ENCODE measurements at places on chromosomes 7 and 10.

- DNase-seq = no peak
Observed at GRCh38 chr7:75049817-75050216, 23.8 kb downstream of the RCC1L start.

DNA sequence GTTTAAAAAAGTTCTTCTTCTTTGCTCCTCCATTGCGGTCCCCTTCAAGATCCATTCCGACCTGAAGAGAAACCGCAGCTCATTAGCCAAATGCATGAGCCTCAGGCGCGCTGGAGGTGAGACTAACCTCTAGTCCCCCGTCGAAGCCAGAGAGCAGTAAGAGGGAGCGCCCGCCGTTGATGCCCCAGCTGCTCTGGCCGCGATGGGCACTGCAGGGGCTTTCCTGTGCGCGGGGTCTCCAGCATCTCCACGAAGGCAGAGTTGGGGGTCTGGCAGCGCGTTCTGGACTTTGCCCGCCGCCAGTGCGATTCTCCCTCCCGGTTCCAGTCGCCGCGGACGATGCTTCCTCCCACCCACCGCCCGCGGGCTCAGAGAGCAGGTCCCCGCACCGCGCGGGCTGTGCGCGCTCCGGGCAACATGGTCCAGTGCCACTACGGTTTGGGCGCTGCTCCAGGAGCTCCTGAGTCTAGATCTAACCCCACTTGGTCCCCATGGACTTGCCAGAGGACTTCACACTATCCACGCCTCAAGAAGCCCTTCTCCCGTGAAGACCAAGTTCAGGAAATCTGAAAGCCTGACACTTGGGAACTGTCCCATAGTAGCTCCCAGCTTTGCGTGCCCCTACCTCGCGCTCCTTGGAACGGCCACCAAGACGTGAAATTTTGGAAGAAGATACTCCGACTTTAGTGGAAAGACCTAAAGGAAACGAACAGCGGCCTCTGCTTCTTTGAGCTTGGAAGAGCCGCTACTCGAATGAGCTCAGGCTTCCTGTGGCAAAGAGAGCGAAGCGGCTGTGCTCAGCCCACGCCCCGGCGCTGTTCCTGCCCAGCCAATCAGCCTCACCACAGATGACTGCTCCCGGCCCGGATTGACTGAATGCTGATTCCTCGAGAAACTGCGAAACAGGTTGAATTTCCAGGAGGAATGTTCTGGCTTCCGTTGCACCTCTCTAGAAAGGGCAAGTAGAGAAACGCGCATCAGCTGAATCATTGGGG, at the start of gene ABCB1:
Gene ABCB1, minus strand, starts transcription at position 755 of the 995 bp plus-strand sequence. Its CDS starts 700 bp downstream, at position 55.
- DNase-seq = no peak

DNA sequence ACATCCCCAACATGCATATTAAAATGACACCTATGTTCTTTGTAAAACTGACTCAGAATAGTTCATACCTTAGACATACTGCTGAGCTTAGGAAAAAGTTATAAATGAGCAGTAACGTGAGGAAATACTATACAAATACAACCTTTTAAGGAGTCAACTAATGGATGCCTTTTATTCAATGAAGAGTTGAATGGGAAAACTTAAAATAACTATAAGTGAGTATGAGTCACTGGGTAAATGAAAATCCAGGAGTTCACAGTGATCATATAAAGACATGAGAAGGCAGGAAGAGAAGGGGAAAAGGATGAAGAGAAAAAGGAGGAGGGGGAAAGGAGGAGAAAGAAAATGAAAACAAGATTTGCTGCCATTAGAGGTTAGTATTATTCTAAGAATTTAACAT, 157.8 kb upstream of the PCDH15 start:
- no peak for DNase-seq

DNA sequence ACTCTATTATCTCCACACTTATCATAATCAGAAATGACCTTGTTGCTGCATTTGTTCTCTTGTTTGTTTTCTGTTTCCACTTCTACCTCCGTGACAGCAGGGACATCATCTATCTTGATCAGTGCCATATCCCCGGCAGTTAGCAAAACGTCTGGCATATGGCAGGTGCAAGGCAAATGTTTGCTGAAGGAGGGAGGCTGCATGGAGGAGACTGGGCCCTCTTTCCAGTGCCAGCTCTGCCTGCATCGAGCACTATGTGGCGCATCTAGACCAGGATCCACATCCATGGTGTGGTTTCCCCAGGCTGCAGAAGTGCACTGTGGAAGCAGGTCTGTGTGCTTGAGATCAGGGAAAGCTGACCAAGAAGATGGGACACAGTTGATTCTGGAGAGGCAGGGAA, 181.2 kb downstream of the KCNMA1 start:
- DNase-seq = no peak

- no peak for DNase-seq
Observed at GRCh38 chr7:69426705-69427104, 171.6 kb upstream of the AUTS2 start.

GRCh38 chr7:12690041-12690878, 2.8 kb downstream of the ARL4A start:
- DNase-seq = no peak

DNA sequence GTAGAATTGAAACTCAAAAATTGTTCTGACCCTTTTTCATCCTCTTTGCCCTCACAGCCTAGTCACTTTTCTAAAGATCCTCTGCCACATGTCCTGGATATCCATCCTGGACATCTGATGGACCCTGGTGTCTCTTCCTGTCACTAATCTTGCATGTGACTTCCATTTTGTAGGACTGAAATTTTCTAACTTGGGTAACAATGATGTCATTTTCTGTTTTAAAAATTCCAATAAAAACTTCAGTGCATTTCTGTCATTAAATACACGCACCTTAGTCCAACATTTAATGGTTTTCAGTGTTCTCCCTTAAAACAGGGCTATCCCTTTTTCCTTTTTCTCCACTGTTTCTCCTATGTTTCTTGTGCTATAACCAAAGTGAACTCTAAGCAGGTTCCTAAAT, 684.9 kb upstream of the ANKRD30A start:
- DNase-seq = no peak

- no peak for DNase-seq
Observed at GRCh38 chr7:84228526-84228925, 33.9 kb upstream of the SEMA3A start.

GRCh38 chr10:51747216-51747615, 47.8 kb upstream of the CSTF2T start:
- no peak for DNase-seq

- no peak for DNase-seq
Observed at GRCh38 chr10:76787746-76788451, 849.7 kb downstream of the KCNMA1 start.

DNA sequence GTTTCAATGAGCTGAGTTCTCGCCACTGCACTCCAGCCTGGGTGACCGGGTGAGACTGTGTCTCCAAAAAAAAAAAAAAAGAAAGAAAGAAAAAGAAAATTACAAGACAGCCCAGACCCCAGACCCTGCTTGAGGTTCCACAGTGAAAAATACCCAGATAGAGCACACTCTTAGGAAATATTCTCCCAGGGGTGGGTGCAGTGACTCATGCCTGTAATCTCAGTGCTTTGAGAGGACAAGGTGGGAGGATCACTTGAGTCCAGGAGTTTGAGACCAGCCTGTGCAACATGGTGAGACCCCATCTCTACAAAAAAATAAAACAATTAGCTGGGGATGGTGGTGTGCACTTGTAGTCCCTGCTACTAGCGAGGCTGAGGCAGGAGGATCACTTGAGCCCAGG, 41.1 kb upstream of the GTF2IRD1 start:
- DNase-seq = no peak

DNA sequence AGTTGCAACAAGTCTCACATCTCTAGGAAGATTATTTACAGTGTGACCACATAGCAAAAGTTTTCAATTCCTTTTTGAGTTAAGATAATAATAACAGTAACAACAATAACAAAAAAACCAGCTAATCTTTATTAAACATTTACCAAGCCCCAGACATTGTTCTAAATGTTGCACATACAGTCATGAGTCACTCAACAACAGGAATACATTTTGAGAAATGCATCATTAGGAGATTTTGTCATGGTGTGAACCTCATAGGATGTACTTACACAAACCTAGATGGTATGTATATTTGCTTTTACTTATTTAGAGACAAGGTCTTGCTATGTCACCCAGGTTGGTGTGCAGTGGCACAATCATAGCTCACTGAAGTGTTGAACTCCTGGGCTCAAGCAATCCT, 52.0 kb downstream of the SPAM1 start:
- DNase-seq = no peak

DNA sequence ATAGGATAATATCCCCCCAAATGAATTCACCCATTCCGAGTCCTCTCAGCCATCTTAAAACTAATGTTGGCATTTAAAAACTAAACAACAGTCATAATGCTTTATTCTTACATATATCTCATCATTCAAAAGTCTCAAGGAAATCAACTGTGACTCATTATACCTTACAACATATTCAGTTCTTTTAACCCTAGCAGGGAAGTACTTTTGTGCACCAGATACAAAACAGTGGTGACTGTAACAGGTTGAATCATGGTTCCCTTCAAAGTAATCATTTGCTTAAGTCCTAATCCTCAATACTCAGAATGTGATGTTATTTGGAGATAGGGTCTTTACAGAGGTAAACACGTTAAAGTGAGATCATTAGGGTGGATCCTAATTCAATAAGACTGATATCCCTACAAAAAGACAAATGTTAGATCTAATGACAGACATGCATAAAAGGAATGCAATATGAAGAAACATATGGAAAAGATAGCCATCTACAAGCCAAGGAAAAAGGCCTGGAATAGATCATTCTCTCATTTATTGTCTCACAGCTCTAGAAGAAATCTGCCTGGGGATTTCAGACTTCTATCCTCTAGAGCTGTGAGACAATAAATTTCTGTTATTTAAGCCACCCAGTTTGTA, 42.3 kb downstream of the RELN start:
- no peak for DNase-seq

- DNase-seq = no peak
Observed at GRCh38 chr7:117816727-117817126, 56.5 kb downstream of the CTTNBP2 start.

DNA sequence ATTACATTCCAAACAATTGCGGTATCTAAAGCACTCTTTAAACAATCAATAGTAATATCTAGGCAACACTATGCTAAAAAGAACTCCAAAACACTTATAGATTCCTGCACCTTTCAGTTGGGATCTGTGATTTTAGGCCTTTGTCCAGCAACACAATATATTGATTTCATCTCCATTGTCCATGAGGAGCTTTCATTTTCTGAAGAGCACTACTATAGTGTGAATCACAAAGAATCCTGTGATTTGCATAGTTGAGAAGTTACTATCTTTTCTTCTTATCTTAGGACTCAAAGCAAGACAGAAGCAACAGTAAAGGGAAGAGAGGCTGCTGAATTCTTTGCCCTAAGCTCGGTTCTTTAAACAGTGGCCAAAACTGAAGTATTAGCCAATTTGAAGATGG, 846.8 kb downstream of the IPMK start:
- no peak for DNase-seq

- no peak for DNase-seq
Observed at GRCh38 chr7:83159731-83160130, 3.0 kb downstream of the PCLO start.

GRCh38 chr7:129494041-129494440, 8.3 kb upstream of the SMKR1 start:
- DNase-seq = peak; percentile 58

GRCh38 chr7:107788662-107789061, 14.4 kb downstream of the SLC26A3 start:
- no peak for DNase-seq

DNA sequence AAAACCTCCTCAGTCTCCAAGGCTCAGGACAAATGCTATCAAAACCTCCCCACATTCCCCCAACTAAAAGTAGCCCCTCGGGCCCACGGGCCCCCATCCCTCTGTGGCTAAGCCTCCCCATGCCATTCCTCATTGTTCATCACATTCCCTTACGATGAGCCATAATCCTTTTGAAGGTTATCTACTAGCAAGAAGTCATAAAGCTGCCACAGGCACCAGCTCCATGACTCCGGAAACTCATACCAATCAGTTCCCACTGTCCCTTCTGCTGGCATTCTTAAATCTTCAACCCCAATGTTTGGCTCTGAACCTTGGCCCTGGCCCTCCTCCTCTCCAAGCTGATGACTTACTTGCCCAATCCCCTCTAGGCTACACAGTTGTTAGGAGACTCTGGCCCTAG, 19.4 kb upstream of the TM9SF3 start:
- DNase-seq = no peak

GRCh38 chr10:26327811-26328210, 110.3 kb upstream of the APBB1IP start:
- no peak for DNase-seq

GRCh38 chr7:25949736-25950487, 202.1 kb upstream of the NFE2L3 start:
- no peak for DNase-seq
